ENCODE measurements at places on chromosomes 3 and 15.

DNA sequence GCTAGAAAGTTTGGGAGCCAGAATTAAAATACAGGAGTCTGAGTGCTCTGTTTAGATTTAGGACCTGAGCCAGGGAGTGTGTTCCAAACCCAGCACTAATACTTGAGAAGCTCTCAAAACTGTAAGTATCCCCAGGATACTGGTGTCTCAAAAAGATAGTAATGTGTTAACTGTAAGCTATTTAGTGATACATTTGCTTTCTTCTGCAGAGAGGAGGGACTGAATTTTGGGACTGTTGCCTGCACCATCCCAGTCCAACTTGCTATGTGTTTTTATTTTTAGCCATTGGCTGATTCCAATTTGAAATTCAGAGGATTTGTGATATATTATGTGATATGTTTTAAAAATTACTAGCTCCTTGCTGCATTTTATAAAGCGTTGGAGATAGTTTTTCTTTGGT, 31.5 kb downstream of the UBE2E1 start:
- DNase-seq = no peak

DNA sequence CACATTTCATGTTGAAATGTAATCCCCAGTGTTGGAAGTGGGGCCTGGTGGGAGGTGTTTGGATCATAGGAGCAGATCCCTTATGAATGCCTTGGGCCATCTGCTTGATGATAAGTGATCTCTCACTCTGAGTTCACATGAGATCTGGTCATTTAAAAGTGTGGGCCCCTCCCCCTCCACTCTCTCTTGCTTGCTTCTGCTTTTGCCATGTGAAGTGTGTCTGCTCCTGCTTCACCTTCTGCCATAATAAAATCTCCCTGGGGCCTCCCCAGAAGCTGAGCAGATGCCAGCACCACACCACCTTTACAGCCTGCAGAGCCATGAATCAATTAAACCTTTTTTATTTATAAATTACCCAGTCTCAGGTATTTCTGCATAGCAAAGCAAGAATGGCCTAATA, 14.2 kb upstream of the CD200R1L start:
- DNase-seq = no peak

DNA sequence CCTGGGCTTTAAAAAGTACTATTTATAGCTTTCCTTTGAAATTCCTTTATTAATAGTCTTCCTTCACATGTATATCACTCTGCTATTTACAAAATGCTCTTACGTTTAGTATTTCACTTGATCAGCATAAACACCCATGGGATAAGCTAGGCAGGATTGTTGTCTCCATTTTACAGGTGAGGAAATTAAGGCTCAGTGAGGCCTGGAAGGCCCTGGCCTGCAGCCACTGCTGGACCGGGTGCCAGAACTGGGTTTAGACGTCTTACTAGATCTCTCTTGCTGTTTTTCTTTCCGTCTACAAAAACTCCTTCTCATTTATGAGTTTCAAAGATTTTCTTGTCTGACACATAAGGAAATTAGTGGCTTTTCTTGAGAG, 236.4 kb downstream of the LPP start:
- no peak for DNase-seq

- DNase-seq = no peak
These were observed 263.0 kb downstream of the EBLN2 start for GRCh38 chr3:73324203-73325155.

DNA sequence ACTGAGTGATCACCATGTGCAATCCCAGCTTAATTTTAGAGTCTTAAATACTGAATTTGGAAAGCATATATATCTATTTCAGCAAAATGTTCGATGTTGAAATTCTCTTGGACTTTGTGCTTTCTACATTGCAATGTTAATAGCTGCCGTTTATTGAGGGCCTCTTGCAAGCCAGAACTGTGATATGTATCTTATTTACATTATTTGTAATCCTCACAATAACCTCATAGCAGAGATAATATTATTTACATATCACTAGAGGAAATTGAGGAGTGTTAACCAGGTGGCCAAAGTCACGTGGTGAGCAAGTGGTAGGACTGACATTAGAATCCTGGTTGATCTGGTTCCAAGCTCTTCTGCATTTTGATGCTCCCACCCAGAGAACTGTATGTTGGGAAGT, 254.1 kb downstream of the SLC9A9 start:
- no peak for DNase-seq

GRCh38 chr3:106130384-106131198, 261.8 kb upstream of the CBLB start:
- DNase-seq = no peak

GRCh38 chr3:120487191-120487650, 36.4 kb upstream of the FSTL1 start:
- no peak for DNase-seq

DNA sequence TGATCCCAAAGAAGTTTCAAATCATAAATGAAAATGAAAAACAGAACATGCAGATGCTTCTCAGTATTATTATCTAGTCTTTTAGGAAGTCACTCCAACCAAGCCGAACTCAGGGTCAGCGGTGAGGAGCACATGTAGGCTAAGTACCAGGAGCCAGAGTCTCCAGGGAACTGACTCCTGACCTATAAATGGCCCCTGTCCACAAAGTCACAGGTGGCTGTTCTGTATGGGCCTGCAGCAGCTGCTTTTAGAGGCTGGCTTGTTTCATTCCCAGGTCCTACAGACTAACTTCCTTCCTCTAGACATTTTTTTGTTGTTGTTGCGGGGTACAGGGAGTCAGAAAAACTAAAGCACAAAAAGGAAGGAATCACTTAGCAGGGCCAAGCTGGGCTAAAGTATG, 54.6 kb downstream of the DAPK2 start:
- no peak for DNase-seq

DNA sequence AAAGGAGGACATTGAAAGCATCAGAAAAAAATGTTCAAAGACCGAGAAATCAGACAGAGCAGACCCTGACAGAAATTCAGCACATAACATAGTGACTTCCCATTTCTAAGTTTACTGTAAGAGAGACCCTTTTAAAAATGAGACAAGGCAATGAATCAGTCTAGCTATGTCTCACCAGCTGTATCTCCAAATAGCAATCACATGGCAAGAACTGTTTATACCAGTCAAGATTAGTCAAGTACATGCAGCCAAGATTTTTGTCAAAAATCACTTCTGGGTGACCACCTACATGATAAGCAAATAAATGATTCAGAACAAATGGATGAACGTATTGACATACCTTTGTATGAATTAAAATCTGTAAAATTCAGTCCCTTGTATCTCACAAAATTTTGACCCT, 138.0 kb downstream of the DTWD1 start:
- DNase-seq = no peak

Data from stimulated activated CD8-positive, alpha-beta memory T cell treated with anti-CD3 and anti-CD28 coated beads, Interleukin-4, amount 100 ng/mL, for 1 hour (primary cell).